ENCODE measurements at places on chromosomes 11 and 22.

DNA sequence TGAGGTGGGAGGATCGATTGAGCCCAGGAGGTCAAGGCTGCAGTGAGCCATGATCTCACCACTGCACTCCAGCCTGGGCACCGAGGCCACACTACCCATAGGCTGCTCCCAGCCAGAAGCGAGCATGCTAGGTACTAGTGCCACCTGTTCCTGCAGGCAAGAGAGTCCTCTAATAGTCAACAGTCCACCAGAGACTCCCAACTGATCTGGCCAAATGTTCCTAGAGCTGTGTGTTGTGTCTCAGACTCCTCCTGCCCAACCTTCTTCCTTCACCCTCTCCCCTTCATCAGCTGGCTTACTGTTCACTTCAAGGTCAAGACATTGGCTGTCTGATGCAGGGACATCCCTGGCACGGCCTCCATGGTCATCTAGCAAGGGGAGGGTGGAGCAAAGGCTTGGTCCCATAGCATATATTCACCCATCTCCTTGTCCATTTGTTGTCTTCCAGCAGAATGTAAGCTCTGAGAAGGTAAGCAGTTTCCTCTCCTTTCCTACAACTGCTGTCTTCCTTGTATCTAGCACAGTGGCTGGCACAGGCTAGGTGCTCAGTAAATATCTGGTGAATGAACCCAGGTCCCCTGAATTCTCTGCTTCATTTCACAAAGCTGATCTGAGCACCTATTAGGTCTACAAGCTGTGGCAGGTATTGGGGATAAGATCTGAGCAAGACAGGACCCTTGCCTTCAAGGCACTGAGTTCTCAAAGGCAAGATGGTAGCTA, 126.2 kb upstream of the SERPIND1 start:
- DNase-seq = no peak

- DNase-seq = no peak
These were observed 13.2 kb downstream of the OOSP3 start for GRCh38 chr11:59891781-59892181.

DNA sequence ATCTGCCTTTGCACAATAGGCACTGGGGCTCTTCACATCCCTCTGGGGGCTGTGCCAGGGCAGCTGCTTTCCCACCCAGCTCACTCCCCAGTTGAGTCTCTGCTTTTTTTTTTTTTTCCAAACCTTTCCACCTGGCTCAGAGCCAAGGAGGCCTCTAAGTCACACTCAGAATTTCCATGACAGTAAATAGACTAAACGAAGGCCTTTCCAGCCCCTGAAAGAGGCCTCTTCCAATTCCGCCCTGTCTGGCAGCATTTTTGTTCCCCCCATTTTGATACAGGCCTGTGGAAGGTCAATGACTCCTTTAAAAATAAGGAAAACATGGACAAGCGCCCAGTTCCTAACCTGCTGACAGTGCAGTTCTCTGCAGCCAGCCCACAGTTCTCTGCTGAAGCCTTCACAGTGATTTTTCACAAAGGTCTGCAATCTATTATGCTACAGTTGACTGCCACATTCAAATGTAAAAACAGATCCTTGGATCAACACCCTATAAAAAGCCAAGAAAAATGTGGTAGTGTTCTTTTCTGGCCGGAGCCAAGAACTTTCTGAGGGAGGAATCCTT, 107.5 kb upstream of the SESN3 start:
- DNase-seq = no peak

DNA sequence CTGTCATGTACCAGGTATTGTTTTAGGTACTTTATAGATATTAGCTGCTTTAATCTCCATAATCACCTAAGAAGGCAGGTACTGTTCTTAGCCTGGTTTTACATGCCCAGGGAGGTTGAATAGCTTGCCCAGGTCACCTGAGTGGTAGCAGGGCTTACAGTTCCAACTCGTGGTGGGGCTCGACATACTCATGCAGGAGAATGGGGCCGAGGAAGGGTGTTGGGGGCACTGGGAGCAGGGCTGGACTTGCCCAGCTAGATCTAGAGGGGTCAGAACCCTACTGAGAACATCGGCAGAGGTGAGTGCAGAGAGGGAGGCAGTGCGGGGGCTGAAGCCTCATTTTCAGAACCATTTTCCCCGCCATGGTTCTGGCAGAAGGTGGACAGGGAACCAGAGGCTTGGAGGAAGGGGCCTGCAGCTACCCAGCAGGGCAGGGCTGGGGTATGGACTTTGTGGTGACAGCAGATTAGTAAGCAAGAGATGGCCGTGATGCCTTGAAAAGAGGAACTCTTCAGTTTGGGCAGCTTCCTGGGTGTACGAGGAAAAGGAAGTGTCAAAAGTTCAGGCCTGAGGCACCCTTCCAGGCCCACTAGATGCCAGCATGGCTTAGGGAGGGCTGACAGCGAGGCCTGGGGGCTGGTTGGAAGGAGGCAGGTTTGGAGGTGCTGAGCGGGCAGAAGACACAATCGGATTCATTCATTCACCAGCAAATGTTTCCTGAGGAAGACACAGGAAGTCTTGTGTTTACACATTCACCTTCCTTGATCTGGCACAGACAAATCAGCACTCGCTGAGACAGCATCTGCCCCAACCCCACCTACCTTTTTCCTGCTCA, 54.7 kb upstream of the LYVE1 start:
- no peak for DNase-seq

GRCh38 chr11:81658722-81659121, 1074.9 kb downstream of the FAM181B start:
- DNase-seq = no peak

GRCh38 chr11:2713661-2714462, 14.1 kb upstream of the KCNQ1OT1 start:
- DNase-seq = no peak

DNA sequence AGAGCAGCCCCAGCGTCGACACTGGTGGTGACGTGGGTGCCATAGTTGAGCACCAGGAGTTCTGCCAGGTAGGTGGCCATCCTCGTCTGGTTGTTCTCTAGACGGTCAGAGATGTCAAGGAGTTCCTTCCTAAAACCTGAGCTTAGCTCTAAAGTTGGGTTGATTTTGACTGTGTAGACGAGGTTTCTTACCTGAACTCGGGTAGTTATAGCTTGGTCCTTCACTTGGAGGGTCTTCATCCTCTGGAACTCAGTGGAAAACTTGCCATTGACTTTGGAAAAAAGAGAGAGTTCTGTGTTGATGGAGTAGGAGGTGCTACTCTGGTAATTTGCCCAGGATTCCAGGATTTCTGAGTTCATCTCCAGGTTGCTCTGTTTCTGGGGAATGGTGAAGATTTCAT, 505 bp downstream of the MPEG1 start:
- no peak for DNase-seq

DNA sequence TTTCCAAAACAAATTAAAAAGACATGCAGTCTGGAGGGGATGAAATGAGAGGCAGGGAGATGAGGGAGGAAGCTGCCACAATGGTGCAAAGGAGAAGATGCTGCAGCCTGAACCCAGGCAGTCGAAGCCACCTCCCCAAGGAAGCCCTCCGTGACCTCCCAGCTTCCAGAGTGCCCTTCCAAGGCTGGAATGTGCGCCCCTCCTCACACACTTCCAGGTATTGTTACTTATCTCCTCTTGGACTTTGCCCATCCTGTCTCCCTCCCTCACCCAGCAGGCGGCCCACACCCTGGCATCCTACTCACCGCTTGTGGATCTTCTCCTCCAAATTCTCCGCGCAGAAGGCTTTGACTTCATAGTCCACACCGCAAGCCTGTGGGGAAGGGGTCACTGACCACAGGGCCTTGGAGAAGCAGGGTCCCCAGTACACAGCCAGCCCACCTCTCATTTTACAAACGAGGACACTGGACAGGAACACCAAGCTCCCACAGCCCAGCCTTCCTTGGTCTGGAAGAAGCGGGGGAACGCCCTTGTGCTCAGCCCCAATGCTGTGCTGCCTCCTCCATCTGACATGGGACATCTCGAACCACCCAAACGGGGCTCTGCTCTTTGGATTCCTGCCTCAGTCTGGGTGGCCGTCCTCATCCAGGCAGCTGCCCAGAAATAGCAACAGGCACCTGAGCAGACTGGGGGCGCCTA, 40.3 kb downstream of the TPBGL start:
- no peak for DNase-seq

DNA sequence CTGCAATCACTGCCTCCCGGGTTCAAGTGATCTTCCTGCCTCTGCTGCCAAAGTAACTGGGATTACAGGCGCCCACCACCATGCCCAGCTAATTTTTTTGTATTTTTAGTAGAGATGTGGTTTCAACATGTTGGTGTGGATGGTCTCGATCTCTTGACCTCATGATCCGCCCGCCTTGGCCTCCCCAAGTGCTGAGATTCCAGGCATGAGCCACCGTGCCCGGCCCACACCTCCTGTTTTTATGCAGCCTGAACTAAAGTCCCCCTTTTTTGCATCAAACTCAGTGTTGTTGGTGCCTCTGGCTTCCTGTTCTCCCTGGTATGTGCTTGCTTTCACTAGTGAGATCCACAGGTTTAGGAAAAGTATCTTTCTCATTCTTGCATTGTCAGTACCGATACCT, 4.2 kb downstream of the TBC1D22A start:
- no peak for DNase-seq

GRCh38 chr11:13262096-13262495, 15.5 kb upstream of the BMAL1 start:
- no peak for DNase-seq

- no peak for DNase-seq
These were observed 685.2 kb upstream of the CHORDC1 start for GRCh38 chr11:90908074-90908473.

GRCh38 chr11:12893787-12894672, 115.1 kb upstream of the RASSF10 start:
- peak; percentile 19 for DNase-seq

DNA sequence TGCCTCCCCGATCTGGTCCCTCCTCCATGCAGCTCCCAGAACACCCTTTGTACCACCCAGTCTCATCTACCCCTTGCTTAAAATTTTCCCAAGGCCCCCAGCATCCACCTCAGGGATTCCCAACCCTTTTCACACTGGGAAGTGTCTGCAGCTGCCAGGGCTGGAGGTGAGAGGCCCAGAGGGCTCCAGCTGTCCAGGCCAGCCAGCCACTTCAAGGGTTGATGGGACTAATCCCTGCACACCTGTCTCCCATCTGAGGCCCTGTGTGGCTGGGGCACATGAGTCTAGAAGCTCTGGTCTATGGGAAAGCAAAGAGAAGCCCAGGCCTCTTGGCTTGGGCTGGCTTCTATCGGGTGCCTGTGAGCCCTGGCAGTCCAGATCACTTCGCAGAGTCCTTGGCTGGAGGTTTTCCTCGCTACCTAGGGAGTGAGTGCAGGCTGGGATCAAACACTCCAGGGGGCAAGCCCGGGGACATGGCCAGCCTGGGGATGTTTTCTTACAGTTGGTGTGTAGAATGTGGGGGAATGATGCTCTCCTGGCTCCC, 41.1 kb upstream of the TPBGL start:
- no peak for DNase-seq

- no peak for DNase-seq
These were observed 127.9 kb upstream of the MTMR2 start for GRCh38 chr11:96051820-96052219.

DNA sequence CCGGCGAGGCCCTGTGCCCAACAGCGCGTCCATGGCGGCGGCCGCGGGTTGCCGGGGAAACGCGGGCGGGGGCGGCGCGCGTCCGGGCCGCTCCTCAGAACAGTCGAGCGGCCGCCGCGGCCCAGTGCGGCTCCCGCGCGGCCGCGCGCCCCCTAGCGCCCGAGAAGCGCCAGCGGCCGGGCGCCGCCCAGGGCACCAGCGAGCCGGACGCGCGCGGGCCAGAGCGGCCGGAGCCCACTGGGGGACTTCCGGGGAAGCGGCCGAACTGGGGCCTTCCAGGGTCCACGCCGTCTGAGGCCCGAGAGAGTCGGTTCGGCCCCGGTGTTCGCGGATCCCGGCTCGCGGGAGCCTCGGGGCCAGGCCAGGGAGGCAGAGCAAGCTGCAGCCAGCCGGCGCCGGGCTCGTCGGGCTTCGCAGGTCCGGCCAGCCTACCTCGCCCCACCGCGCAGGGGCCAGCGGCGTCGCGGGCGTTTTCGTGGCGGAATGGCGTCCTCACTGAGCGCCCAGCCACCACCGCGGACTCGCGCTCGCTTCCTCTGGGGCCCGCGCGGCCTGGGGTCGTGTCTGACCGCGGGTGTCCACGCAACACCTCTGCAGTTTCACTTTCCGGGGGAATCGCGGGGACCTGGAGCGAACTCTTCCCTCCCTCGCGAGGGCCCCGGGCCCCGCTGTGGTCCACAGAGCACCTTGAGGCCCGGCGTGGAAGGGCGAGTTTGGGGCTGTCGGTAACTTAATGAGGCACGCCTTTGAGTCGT, at the start of gene DENND6B:
Gene DENND6B, minus strand, starts transcription at position 57 of the 755 bp plus-strand sequence. Its CDS starts 24 bp downstream, at position 33.
- DNase-seq = peak; percentile 61

DNA sequence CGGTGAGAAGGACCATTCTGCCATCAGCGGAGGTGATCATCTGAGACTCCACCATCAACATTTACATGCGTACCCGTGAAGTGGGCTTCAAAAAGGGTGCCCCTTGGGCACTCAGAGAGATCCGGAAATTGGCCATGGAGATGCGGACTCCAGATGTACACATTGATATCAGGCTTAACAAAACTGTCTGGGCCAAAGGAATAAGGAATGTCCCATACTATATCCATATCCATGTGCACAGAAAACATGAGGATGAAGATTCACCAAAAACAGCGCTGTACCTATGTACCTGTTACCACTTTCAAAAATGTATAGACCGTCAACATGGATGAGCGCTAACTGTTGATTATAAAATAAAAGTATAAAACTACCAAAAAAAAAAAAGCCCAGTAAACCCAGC, 10.8 kb downstream of the HSPA8 start:
- no peak for DNase-seq

- no peak for DNase-seq
These were observed 2.8 kb upstream of the MMP1 start for GRCh38 chr11:102800767-102801166.

DNA sequence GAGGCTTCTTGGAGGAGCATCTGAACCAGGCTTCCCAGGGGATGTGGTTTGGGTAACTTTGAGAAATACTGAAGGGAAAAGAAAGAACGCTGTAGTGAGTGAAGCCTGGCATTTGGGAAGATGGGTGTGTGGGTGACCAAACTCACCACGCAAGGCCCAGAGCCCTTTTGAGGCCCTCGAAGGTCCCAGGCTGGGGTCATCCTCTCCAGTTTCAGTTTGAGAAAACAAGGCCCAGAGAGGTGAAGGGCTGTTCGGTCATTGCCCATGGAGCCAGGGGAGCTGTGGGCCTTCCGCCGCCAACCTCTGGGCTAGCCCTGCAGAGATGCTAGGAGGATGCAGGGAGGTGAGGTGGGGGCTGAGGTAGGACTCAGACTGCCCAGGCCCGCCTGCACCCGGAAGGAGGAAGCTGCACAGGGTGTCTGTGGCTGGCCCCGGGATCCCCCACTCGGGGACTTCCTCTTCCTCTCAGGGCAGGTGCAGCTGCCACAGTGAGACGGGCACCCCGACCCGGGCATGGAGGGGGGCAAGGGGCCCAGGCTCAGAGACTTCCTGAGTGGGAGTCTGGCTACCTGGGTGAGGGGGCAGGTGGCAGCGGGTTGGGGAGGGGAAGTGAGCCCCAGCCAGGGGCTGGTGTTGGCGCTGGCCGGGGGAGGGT, at the start of gene CCDC88B:
Gene CCDC88B, plus strand, starts transcription at position 451 of the 655 bp plus-strand sequence. Its CDS starts 63 bp downstream, at position 514.
- peak; percentile 74 for DNase-seq

Data from stimulated activated CD4-positive, alpha-beta T cell treated with anti-CD3 and anti-CD28 coated beads, Interleukin-12 subunit alpha, Interleukin-12 subunit beta, amount 100 ng/mL, for 48 hours (primary cell).